Fibroblast of pulmonary artery (primary cell): ENCODE measurements at places on chromosomes 7 and 10.

DNA sequence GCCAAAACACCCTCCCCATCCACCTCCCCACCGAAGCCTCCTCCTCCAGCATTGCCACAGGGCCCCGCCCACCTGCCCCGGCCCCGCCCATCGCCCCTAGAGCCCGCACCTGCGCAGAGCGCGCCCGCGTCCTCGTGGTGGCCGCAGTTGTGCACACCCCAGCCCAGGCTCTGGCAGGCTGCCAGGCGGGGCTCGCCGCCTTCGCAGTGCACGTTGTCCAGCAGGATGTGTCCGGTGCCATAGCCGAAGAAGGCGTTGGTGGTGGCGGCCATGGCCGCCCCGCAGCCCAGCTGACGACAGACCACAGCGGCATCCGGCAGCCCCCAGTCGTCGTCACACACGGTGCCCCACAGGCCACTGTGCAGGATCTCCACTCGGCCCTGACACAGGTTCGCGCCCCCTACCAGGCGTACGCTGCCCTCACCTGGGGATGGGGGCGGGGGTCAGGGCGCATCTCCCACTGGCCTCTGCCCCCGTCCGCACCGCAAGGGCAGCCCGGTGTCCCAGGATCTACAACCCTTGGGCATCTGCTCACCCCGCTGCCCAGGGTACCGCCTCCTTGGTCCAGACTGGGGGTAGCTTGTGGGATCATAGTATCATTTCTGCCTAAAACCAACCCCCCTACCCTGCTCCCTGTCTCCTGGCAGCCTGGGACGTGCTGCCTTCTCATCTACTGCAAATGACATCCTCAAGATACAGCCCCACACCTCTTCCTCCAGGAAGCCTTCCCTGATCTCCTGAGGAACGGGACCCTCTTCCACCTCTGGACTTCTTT is 11.9 kb downstream of the SSC4D start:
- peak; percentile 71 for DNase-seq

DNA sequence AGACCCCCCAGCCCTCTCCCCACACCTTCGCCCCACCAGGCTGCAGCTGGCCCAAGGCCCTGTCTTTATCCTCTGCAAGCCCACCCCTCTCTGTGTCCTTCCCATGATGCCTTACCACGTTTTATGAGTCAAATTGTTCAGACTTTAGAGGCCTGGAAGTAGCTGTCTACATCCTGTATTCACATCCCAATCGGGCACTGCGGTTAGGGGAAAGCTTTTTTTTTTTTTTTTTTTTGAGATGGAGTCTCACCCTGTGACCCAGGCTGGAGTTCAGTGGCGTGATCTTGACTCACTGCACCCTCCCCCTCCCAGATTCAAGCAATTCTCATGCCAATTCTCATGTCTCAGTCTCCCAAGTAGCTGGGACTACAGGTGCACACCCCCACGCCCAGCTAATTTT is 121.5 kb upstream of the SH2B2 start:
- no peak for DNase-seq

DNA sequence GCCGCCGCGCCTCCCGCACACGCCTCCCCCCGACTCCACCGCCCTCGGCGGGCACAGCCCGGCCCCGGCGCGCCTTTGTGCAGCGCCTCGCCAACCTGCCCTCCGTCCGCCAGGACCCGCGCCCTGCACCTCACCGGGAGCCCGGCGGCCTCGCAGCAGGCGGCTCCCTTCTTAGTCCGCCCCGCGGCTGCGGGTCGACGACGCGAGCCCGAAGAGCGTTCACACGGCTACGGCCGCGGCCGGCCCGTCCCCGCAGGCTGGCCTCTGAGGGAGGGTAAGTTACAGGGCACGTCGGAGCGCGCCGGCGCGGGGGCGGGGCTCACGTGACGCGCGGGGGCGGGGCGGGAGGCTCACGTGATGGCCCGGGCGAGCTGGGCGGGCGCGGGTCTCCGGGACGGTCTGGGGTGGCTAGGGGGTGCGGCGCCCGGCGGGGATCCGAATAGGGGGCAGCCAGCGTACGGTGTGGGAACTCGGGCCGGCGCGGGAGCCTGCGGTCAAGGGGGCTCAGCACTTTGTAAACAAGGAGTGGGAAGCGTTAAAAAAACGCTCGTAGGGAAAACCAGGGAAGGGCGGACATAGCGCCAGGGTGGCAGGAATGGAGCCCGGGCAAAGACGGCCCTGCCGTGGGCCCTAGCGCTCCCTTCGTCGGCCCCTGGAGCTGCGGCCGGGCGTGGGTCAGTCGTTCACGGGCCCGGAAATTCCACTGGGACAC is at the start of gene ARHGAP12:
Gene ARHGAP12 (minus strand): TSS at position 283 of the 712 bp plus-strand sequence. CDS start 19,976 bp downstream, outside the sequence.
- DNase-seq: peak; percentile 82

- DNase-seq: no peak
Measured at GRCh38 chr7:70143075-70144044, 545.1 kb downstream of the AUTS2 start.

DNA sequence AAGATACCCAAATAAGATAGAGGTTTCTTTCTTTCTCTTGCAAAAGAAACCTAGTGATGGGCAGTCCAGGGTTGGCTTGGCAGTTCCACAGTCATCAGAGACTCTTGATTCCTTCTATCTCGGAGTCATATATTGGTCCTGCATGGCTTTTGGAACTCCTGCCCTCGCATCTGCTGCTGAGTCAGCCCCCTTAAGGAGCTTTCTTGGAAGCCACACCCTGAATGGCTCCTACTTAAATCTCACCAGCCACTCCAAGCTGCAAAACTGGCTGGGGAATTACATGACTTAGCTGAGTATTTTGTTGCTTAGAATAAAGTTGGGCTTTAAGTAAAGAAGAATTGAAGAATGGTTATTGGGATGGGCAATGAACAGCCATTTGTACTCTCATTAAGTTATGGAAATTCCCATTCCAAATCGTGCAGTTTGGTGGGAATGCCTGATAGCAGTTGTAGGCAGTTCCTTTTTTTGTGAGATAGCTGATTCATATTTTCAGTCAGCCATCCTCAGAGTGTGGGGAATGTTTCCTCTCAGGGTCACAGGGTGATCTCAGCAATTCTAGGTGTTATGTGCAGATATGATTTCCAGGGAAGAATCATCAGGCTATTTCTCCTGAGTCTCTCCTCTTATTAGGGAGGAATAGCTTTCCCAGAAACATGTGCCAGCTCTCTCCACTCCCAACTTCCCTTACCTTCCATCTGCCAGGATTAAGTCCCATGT is 209.9 kb downstream of the BBS9 start:
- no peak for DNase-seq

DNA sequence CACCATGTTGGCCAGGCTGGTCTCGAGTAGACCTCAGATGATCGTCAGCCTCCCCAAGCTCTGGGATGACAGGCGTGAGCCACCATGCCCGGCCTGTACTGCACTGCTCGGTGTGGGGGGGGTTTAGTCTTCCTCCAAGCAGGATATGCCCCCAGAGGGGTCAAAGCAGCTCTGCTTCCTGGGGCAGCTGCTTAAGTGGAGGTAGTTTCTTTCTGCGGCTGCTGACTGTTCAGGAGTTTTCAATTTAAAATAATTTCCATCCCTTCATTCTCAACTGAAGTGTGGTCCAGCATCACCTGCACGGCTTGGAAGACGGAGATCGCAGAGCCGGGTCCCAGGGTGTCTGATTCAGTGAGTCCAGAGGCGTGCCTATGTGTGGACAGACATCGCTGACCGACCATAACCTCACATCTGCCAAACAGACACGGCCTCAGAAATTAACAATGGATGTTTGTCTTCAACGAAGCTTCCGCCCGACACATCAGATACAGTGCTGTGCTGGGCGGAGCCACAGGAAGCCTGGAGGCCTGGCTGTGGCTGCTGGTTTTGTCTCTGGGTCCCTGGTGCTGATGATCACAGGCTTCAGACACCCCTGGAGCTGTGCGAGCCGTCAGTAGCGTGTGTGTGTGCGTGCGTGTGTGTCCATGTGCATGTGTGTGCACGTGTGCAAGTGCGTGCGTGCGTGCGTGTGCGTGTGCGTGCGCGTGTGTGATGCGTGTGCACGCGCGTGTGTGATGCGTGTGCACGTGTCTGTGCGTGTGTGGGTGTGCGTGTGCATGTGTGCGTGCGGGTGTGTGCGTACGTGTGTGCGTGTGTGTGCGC is 226.5 kb upstream of the PITRM1 start:
- peak; percentile 7 for DNase-seq

GRCh38 chr7:138023618-138024342 is 21.9 kb upstream of the CREB3L2 start:
- DNase-seq: no peak

GRCh38 chr10:8829592-8829991 is 775.1 kb downstream of the GATA3 start:
- no peak for DNase-seq

DNA sequence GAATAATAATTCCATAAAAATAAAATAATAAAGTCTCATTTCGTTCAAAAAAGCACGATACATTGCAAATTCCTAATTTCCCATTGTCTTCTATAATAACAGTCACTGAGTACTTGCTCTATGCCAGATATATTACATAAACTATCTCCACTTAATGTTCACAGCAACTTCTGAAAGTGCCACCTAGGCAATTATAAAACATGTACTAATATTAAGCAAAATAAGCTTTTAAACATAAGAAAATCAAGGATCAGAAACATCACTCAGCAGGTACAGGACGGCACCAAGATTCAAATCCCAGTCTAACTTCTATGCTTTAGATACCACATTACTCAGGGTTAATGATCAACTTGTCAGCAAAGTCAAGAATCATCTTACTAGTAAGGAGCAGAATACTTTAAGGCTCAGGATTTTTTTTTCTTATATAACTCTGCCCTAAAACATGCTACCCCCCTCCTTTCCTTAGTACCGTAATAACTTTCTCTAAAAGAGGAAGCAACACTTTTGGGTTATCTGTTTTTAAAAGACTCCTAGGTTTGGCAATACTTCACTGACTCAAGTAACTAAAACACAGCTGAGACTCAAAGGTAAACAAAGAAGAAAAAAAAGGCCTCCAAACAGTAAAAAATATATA is 51.3 kb downstream of the USP6NL start:
- peak; percentile 34 for DNase-seq

DNA sequence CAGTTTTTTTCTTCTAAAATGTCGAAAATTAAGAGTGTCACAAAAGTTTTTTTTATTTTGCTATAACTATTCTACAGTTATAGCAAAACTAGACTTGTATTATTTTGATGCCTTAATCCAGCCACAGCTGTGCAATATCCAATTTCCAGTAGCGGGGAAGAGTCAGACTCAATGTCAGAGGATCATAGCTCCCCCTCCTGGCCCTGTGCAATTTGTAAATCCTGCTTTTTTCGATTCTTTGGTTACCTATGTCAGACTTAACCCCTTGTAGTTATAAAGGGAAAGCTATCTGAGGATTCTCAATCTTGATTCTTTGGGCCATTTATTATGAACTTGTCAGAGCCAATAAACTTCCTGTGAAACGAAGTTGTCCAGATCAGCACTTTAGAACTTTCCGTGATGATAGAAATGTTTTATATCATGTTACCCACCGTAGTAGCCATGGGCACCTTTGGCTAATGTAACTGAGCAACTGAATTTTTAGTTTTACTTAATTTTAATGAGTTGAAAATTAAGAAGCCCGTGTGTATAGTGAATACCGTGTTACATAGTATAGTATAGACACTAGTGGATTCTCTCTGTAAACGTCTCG is 87.7 kb upstream of the PRKCQ start:
- DNase-seq: peak; percentile 67

GRCh38 chr7:45157653-45158401 is at the start of gene RAMP3:
RAMP3 (plus strand) TSS chr7:45157791; CDS start chr7:45157829, 38 bp downstream.
- DNase-seq: no peak

DNA sequence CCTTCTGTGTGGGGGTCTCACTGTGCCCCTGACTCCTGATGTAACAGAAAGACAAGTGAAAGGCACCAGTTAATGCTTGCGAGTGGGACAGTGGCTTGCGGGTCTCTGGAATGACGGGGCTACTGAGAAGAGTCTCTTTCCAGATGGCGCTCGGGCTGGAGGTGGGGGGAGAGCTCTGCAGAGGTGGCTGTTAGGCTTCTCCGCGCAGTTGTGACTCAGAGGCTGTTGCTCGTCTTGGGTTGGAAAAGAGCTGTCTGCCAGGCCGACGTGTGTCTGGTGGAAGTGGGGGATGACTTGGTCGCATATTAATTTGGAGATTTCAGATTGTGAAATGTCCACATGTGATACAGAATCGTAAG is 27.9 kb upstream of the SH2B2 start:
- DNase-seq: no peak

DNA sequence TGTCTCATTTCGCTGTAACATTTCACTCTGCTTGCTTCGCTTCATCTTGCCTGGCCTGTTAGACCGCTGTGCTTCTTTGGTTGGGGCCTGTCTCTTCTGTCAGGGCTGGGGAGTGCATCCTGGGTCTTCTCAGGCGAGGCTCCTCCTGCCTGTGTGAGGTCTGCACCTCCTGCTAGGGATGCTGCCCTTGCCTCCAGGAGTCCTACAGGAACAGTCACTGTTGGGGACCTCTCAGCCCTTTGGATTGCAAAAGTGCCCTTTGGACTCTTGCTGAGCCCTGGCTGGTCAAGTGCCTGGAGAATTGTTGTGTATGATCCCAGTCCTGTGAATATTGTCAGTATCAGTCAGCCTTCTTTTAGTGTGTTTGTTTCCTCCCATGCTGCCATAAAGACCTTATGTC is 84.1 kb downstream of the MDFIC start:
- DNase-seq: no peak

GRCh38 chr10:114379631-114380041 is 24.7 kb downstream of the AFAP1L2 start:
- no peak for DNase-seq
